Aorta (tissue), 5 donors: ENCODE measurements at places on chromosomes 1 and 21. TPM values are rescaled to one million over a fixed set of nuclear protein-coding genes. Genes with fewer than 3 reads are reported as not detected.

Gene IFNGR2
- total RNA-seq, result 81.1 TPM

Gene SLC45A3
- 7.0 TPM for total RNA-seq

Gene BATF3
- 13.9 TPM for total RNA-seq

Gene DNALI1
- 5.1 TPM for total RNA-seq

Gene TFAP2E
- 0.71 TPM for total RNA-seq

Gene RORC
- total RNA-seq, result 0.24 TPM

Gene INAVA
- 0.45 TPM for total RNA-seq

Gene KTI12
- total RNA-seq, result 7.9 TPM

Gene FCRL6
- total RNA-seq, result 1.7 TPM

Gene PERM1
- total RNA-seq, result 0.49 TPM

- DNase-seq, result no peak
- H3K4me3 ChIP-seq, result no peak overlapping the region
- H3K4me1 ChIP-seq, result no peaks in the 10 kb centered on the region
- H3K27me3 ChIP-seq, result no peaks in the 10 kb centered on the region
- no peaks in the 10 kb centered on the region for H3K36me3 ChIP-seq
These were observed 154.2 kb downstream of the PPIAL4G start for GRCh38 chr1:148328884-148329283.

DNA sequence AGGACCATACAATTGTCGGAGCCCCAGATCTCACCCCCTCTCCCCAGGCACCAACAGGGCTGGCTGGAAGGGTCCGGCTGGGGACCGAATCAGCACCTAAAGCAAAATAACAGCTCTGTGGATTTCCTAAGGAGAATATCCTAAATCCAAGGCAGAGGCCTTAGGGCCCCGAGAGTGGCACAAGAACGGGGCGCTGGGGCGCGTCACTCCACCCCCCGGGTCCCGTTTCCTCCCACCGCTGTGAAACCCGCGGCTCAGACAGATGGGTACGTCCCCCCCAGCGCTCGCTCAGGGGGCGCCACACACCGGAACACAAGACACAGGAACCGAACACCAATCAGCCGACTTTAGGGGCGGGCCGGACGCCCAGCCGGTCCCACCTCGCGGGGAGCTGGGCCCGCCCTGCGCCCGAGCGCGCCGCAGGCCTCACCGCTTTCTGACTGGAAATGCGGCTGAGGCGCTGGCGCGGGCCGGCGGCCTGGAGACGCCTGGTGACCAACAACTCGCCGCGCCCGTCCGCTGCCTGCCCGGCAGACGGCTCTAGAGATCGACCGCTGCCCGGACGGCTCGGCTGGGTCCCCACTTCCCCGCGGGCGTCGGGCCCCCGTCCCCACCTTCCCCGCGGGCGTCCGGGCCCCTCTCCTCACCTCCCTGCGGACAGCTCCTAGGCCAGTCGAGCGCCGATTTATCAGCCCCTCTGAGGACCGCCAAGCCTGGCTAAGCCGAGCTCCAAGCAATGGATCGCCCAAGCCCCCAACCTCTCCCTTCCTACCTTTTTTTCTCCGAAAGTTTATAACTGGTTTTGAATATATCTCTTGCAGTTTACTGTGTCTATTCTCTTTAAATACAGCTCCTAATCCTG is at the start of gene HFM1:
TSS of gene HFM1 (minus strand) at position 687 of the 862 bp plus-strand sequence. CDS start 3,755 bp downstream, outside the sequence.
- H3K4me1 ChIP-seq, result no peaks in the 10 kb centered on the region
- H3K27me3 ChIP-seq, result no peaks in the 10 kb centered on the region
- DNase-seq, result peak; percentile 82
- no peak within 1 kb of the TSS for H3K27ac ChIP-seq

DNA sequence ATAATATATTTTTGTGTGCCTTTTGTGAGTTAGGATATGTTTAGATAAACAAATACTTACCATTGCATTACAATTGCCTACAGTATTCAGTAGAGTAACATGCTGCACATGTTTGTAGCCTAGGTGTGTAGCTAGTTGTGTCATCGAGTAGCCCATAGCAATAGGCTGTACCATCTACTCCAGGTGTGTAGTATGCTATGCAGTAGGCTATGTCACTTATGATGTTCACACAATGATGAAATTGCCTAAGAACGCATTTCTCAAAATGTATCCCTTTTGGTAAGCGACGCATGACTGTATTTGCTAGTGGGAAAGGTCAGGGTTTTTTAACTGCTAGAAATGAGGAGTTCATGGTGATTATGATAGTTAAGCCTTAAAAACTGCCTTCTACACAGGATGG is 30.0 kb upstream of the B3GALT5 start:
- no peak overlapping the region for H3K4me3 ChIP-seq
- H3K36me3 ChIP-seq, result no peaks in the 10 kb centered on the region
- H3K27me3 ChIP-seq, result no peaks in the 10 kb centered on the region
- DNase-seq, result no peak
- H3K27ac ChIP-seq, result no peak overlapping the region

DNA sequence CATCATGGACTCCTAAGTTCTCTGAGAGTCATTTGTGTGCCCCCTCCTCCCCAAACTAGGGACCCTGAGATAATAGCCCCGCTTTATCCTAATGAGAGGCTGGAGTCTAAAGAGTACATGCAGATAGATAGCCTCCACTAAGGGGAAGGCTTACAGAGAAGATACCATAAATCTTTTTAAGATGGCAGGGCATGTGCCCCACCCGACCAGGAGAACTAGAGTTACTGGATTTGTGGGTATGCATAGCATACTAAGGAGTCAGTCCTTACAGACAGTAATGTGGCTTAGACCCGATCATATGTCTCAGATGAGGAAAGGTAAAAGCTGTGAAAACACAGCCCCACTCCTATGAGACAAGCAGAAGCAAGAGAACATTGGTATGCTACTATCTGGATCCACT is 25.7 kb upstream of the PKN2 start:
- no peaks in the 10 kb centered on the region for H3K27me3 ChIP-seq
- H3K27ac ChIP-seq, result no peak overlapping the region
- H3K4me1 ChIP-seq, result no peaks in the 10 kb centered on the region
- no peaks in the 10 kb centered on the region for H3K36me3 ChIP-seq
- DNase-seq, result no peak

GRCh38 chr1:199918196-199918769 is 109.2 kb upstream of the NR5A2 start:
- H3K4me1 ChIP-seq, result no peaks in the 10 kb centered on the region
- H3K4me3 ChIP-seq, result no peak overlapping the region
- H3K27me3 ChIP-seq, result no peaks in the 10 kb centered on the region
- H3K36me3 ChIP-seq, result no peaks in the 10 kb centered on the region
- no peak overlapping the region for H3K27ac ChIP-seq

- H3K27ac ChIP-seq, result no peak overlapping the region
- H3K36me3 ChIP-seq, result no peaks in the 10 kb centered on the region
- no peaks in the 10 kb centered on the region for H3K4me1 ChIP-seq
- no peak overlapping the region for H3K4me3 ChIP-seq
These were observed 428.4 kb downstream of the PTPRU start for GRCh38 chr1:29664711-29665110.

- H3K4me3 ChIP-seq, result peak within 1 kb of the TSS; percentile 51
- peaks cover 1% of the 10 kb centered on the region for H3K4me1 ChIP-seq
- H3K27me3 ChIP-seq, result no peaks in the 10 kb centered on the region
- DNase-seq, result peak; percentile 97
- peak within 1 kb of the TSS; percentile 72 for H3K27ac ChIP-seq
- H3K36me3 ChIP-seq, result peaks cover 3% of the 10 kb centered on the region
These were observed at the start of the genes EMC1 and MRTO4 for GRCh38 chr1:19251305-19252196. EMC1 (minus strand) TSS chr1:19251524; CDS start chr1:19251509, 15 bp downstream. MRTO4 (plus strand) TSS chr1:19251805; CDS start chr1:19251836, 31 bp downstream.

DNA sequence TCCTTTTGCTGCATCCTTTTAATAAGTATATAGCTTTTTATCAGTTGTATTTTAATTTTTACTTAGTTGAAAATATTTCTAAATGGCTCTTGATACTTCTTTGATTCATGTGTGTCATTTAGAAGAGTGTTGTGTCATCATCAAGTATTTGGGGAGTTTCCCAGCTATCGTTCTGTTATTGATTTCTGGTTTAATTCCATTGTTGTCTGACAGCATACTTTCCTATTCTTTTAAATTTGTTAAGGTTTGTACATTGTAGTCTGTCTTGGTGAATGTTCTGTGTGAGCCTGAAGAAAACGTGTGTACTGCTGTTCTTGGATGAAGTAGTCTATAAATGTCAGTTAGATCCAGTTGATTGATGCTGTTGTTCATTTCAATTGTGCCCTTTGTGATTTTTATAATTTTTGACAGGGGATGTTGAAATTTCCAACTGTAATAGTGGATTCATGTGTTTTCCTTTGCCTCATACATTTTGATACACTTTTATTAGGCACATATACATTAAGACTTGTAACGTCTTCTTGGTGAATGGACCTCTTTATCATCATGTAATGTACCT is 24.8 kb downstream of the SDCCAG8 start:
- no peak for DNase-seq
- no peaks in the 10 kb centered on the region for H3K36me3 ChIP-seq
- H3K4me3 ChIP-seq, result no peak overlapping the region
- no peaks in the 10 kb centered on the region for H3K4me1 ChIP-seq
- no peak overlapping the region for H3K27ac ChIP-seq

DNA sequence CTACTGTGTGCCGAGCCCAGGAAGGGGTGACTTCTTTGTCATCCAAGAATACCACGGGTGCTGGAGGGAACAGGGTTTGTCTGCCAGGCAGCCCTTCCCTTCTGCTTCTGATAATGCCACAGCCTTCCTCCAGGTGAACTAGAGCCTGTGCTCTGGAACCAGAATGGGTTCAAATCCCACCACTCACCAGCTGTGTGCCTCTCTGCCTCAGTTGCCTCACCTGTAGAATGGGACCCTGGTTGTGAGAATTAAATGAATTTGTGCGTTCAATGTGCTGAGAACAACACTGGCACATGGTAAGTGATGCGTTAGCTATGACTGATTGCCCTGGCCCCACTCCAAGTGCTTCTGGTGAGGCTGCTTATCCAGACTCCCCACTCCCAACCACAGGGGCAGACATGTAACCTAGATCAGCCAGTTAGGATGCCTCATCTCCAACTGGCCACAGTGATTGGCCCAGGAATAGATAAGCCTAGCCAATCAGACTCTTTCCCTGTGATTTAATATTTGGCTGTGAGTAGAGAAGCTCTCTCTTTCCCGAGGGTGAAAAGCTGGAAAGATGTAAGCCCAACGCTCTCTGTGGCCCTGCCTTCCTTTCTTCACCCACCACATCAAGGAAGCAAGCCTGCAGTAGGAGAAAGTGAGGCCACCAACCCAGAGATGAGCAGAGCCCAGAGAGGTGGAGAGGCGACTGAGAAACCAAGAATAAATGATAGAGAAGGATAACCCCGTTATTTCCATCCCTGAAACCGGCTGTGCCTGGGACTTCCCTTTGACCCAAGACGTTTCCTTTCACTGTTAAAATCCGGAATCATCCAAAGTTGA is 20.8 kb upstream of the LAPTM5 start:
- no peaks in the 10 kb centered on the region for H3K4me1 ChIP-seq
- H3K4me3 ChIP-seq, result no peak overlapping the region
- no peaks in the 10 kb centered on the region for H3K36me3 ChIP-seq

DNA sequence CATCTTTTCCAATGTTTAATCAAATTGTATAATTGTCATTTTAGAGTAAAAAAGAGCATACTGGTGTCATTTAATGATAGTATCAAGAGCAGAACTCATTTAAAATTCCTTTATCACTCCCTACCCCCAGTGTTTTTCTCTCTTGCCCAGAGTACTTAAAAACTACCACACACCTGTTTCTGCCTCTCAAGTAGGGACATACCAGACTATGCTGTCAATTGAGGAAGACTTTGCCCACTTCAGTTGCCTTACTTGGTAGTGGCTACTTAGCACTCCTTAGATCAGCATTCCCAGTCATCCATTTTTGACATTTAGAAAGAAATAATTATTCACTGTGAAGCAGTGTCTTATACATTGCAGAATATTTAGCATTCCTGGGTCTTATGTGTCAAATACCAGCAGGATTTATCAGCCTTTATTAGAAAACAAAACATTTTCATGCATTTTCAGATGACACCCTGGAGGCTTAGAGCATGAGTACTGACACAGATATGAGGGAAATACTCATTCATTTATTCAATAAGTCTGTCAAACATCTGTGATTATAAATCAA is 127.5 kb upstream of the RGS1 start:
- H3K36me3 ChIP-seq, result no peaks in the 10 kb centered on the region
- H3K4me3 ChIP-seq, result no peak overlapping the region
- DNase-seq, result no peak
- H3K27ac ChIP-seq, result no peak overlapping the region
- no peaks in the 10 kb centered on the region for H3K27me3 ChIP-seq
- no peaks in the 10 kb centered on the region for H3K4me1 ChIP-seq

- DNase-seq, result no peak
- no peaks in the 10 kb centered on the region for H3K36me3 ChIP-seq
- no peaks in the 10 kb centered on the region for H3K27me3 ChIP-seq
- no peak overlapping the region for H3K4me3 ChIP-seq
- no peak overlapping the region for H3K27ac ChIP-seq
These were observed 87.6 kb downstream of the GFI1 start for GRCh38 chr1:92399076-92399475.

- no peaks in the 10 kb centered on the region for H3K36me3 ChIP-seq
- H3K27me3 ChIP-seq, result no peaks in the 10 kb centered on the region
- no peak overlapping the region for H3K27ac ChIP-seq
- H3K4me1 ChIP-seq, result no peaks in the 10 kb centered on the region
These were observed 16.5 kb downstream of the CAMK2N1 start for GRCh38 chr1:20469406-20470076.

DNA sequence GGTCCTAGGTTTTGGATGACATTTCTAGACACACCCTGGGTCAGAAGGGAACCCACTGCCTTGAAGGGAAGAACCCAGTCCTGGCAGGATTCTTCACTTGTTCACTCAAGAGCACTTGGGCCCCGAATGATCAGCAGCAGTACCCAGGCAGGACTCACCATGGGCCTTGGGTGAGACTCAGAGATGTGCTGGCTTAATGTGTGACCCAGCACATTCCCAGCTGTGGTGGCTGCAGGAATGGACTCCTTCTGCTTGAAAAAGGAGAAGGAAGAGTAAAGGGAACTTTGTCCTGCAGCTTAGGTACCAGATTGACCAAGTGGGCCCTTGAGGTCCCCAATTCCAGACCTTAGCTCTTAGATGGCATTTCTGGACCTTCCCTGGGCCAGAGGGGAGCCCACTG is 12.3 kb upstream of the SMAP2 start:
- no peaks in the 10 kb centered on the region for H3K36me3 ChIP-seq
- H3K27ac ChIP-seq, result no peak overlapping the region
- H3K27me3 ChIP-seq, result no peaks in the 10 kb centered on the region
- no peak overlapping the region for H3K4me3 ChIP-seq
- DNase-seq, result no peak

DNA sequence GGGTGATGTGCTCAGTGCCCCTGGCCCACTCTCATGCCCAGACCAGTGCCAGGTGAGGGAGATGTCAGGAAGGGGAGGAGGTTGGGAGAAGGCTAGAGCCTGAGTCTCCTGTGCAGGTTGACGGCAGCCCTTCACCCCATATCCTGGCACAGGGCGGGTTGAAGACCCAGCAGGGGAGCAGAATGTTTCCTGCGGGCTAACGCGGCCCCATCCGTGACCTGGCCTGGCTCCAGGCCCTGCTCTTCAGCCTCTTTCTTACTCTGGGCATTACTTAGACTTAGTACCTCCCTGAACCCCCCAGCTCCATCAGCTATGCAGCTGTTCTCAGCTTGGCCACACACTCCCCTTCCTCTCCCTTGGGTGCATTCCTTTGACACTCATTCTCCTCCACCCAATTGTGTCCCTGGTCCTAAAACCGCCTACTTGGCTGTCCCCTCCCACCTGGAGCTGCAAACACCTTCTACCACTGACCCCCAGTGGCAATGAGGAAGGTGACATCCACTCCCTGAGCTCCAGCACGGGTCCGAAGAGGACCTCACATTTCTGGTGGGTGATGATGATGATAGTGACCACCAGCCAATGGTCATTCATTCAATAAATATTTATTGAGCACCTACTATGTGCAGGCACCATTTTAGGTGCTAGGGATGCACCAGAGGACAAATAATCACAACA is 179.0 kb downstream of the PTPRU start:
- H3K27ac ChIP-seq, result no peak overlapping the region
- H3K36me3 ChIP-seq, result no peaks in the 10 kb centered on the region
- no peaks in the 10 kb centered on the region for H3K27me3 ChIP-seq

- H3K36me3 ChIP-seq, result no peaks in the 10 kb centered on the region
- no peak overlapping the region for H3K27ac ChIP-seq
- no peaks in the 10 kb centered on the region for H3K4me1 ChIP-seq
- no peaks in the 10 kb centered on the region for H3K27me3 ChIP-seq
These were observed 221.8 kb downstream of the SLC45A1 start for GRCh38 chr1:8539683-8540082.
